ENCODE measurements at places on chromosomes 5 and 9.

DNA sequence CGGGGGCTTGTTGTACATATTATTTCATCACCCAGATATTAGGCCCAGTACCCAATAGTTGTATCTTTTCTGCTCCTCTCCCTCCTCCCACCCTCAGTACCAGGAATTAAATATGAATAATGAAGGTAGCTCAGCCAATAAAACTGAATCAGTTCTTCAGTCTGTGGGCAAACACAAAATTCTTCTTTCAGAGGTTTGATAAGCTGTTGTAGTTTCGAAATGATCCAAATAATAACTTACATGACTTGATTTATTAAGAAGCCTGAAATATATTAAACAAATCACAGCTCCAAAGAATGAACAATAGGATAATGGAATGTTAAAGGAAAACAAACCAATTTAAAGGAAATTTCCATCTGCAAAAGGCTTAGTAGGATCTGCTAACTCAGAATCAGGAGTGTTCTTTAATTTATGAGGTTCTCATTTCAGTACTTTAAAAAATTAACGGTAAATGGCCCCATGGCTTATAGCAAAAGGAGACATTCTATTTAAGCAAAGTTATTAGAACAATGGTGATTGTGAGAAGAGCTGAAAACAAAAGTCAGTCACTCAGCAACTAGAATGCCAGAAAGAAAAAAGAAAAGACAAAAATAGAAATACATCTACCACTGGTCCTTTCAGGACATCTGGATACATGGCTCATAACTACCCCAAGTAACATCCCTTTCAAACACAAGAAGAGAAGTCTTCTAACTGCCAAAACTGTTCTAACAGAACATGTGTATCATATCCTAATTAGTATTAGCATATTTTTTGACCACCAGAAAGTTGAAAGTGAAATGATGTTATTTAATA, 62.4 kb downstream of the NR3C1 start:
- DNase-seq, result no peak

GRCh38 chr9:135051316-135052038, 36.0 kb upstream of the OLFM1 start:
- DNase-seq, result no peak

GRCh38 chr5:31682025-31682424, 43.1 kb downstream of the PDZD2 start:
- no peak for DNase-seq

DNA sequence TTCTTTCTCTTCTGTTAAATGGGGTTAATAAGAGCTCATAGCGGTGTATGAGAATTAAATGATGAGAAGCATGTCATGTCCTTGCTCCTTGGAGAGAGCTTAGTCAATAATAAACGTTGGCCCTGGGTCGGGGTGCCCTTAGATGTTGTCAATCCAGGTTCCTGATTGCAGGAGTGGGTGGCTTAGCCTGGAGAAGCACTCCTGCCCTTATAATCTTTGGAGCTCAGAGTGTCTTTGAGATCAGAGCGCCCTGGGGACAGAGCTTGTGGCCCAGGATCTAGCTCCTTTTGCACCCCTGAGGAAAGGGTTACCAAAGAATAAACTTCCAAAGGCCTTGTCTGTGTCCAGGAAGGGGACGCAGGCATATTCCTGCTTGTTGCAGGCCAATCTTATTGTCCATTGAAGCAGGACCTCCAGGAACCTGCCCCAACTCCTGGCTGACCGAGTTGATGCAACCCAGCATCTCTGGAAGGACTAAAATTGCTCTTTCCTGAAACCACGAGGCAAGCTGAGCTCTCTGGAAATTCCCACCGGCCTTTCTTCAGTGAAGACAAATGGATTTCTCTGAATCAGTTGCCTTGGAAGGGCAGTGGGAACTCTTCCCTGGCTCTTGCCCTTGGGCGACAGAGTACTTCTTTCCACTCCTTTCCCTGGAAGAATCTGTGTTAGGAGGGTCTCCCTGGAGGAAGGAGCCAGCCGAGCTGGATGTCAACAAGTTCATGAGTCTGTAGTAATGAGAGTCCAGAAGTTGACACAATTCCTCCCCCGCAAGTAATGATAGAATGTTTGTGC, 6.4 kb upstream of the AMBP start:
- DNase-seq, result no peak

DNA sequence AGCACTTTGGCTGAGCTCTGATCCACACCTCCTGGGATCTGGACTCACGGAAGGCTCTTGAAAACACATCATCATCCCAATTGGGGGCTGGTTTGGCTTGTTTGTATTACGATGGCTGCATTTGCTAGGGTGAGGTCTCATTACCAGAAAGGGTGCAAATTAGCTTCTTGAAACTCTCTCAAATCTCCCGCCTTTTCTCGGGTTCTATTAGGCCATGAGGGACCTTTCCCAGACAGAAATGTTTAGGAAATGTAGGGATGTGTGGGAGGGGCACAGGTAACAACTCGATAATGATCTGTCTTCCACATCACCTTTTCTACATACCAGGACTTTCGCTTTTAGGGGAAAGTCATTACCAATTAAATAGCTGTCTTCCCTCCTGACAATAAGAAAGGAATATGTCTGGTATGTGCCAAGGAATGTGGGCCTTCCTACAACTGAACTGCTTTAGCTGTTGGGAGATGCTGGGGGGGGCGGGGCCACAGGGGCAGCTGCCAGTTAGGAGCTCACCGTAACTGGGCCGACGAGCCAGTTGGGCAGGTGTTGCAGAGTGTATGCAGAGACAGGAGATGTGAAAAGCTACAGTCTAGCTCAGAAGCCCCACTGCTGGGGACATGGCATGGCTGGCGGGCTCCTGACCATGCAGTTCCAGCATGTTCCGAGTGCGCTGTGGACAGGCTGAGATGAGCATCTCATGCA, 71.2 kb downstream of the AK8 start:
- no peak for DNase-seq

DNA sequence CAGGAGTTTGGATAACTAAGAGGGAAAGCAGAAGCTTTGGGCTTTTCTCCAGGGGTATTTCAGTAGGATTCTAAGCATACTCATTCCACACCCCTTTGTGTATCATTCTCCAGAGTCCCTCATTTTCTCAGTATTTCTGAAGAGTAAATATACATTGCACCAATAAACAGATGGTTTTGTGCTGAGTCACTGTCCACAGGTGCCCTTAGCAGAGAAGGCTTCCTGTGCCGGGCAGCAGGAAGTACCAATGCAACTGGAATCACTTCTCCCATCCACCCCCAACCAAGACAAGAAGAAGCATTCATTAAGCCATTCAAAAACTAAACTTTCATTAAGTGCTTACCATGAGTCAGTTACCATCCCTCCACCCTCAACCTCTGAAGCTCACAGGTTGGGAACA, 3.6 kb upstream of the CCNJL start:
- DNase-seq, result no peak

DNA sequence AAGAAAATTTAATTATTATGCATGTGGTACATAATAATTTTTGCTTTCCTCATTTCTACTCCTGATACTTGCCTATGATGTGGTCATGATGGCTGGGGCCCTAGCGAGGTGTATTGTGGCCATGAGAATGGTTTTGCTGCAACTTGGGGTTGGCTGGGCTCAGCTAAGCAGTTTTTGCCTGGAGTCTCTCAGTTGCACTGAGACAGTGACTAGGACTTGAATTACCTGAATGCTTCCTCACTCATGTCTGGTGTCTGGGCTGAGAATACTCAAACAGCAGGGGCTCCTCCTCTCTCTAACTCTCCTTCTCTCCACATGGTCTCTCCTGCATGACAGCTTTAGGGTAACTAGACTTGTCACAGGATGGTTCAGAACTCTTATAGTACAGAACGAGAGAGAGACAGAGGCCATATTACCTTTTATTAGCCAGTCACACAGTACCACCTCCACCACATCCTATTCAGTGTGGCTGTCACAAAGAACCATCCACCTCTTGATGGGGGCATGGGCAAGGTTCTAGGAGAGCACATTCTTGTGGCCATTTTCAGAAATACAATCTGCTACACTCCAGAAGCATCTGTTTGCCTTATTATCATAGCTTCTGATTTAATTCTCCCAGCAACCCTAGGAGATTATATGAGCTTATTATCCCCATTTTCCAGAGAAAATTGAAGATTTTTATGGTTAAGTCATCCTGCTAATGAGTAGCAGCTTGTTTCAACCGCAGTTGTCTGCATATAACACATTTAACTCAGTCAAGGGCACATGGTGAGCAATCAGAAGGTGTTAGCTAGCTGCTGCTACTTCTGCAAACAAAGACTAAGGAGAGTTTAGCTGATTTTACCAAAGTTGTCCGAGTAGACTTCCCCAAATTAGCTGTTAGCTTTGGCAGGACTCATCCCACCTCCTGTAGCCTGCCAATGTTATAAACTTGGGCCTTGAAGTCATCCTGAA, 245.1 kb downstream of the DOCK8 start:
- DNase-seq, result no peak

DNA sequence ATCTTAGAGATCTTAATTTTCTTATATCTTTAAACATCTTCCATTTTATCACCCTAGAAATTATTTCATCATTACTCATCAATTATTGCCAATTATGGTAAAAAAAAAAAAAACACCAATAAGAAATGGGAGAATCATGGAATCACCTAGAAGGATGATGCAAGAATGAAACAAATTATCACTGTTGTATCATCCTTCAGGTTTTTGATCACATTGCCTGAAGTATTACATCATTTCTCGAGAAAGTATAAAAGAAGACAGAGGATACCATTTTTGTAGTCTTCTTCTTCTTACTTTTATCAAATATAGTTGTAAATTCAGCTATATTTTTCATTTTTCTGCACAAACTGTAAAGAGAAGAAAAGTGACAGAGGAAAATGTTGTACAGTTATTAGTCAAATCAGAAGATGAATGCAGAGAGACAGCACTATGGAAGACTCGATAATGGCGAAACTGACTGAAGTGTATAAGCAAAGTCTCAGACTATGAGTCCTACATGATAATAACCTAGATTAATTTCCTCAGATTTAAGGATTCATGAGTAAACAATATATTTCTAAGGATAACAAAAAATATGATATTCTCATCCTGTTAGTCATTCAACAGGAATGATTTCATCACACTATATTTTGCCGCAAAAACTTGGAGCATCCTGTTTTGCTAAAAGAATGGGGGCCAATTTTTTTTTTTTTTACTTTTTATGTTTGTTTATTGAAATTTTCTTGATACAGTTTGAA, 5.9 kb upstream of the STC2 start:
- DNase-seq, result no peak

- DNase-seq, result no peak
These were observed 234.7 kb downstream of the HTR1A start for GRCh38 chr5:63727583-63727982.

- DNase-seq, result no peak
These were observed 166.1 kb upstream of the SEMA6A start for GRCh38 chr5:116740771-116741170.

GRCh38 chr5:115343855-115344254, 47.4 kb upstream of the CCDC112 start:
- no peak for DNase-seq

DNA sequence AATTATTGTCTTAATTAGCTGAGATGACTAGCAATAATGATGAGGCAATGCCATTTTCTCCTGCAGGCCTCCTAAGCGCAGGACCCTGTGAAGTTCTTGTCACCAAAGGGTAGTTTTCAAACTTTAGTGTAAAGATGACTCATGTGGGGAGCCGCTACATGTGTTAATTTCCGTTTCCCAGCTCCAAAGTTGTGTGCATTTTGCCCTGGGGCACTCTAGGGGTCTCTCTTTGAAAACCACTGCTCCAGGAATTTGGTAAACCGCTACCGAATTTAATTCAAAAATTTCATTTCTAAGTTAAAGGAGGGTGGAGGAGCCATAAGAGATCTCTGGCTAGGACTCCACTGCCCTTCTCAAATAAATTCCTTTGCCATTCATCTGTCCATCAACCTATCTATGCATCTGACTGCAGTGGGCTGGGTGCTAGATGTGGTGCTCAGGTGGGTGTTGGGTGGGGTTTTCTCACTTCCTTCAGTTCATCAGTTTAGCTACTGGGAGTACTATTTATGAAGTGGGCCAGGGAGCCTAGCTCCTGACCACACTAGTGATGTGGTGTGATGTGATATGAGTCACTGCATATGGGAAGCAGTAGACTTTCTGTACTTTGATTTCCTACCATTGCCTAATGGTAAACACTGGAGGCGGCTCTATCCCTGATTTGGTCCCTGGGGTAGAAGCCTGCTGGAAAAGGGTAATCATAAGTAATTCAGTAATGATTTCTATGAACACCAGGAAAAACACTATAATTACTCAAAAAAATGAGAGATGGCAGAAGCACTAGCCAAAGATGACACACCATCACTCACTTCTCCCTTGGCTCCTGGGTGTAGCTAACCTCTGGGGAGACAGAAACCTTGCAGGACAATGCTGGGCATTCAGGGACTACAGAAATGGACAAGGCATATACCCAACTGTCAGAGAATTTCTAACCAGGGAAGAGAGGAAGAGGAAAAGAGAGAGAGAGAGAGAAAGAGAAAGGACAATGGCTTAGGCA, 4.0 kb upstream of the ZSWIM6 start:
- DNase-seq, result no peak

DNA sequence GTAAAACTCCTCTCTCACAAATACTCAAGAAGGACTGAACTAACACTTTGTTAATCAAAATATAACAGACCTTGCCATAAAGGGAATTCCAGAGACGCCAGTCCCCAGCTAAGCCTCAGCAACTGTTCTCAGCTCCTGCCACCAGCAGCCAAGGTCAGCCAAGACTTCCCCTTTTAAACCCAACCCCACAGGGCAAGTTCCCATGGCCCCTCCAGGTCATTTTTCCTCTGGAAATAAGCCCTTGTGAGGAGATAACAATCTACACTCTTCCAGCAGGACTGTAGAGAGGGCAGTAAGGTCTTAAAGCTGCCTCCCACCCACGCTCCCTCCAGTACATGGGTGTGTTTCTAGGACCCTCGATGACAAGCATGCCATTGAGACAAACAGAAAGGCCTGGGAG, 78.3 kb downstream of the DPYSL3 start:
- DNase-seq, result no peak

- DNase-seq, result no peak
These were observed 21.4 kb downstream of the SLC22A4 start for GRCh38 chr5:132315529-132316067.

GRCh38 chr5:118185018-118185417, 803.3 kb downstream of the DTWD2 start:
- DNase-seq, result no peak

DNA sequence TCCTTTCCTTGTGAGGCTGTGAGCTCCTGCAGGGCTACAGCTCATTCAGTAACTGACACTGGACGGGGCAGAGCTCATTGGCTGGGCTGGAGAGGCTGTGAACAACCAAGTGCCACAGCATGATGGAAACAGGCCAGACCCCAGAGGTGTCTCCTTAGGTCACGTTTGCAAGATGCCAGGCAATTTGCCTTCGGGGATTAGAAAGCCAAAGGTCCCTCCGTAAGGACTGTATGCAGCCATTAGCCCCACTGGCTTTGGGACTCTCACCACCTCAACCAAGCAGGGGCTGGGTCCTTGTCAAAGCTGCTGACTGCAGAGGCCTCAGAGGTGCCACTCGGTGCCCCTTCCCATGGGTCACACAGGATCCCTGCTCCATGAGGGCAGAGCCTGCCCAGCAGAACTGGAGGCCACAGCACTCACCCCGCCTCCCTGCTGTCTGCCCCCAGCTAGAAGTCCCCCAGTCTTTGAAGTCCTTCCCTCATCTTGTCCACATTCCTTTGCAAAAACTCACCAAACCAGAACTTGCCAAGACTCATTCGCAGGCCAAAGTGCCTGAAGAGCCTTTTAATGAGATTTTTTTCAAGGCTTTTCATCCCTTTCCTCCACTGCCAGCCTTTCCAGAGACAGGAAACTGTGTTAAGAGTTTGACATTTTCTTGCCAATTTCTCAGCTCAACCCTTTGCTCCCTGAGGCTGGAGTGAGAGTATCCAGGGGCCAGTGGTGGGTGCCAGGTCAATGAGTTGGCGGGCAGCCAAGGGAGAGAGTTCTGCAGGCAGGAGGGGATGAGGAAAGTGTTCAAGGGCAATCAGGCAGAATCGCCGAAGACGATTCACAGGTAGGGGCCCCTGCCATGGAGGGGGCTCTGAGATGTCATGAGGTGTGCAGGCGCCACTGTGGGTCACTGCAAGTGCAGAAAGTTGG, 39.7 kb upstream of the SLC25A51 start:
- no peak for DNase-seq

All from stimulated activated CD4-positive, alpha-beta T cell treated with anti-CD3 and anti-CD28 coated beads, Interleukin-1b, Interleukin-23, amount 100 ng/mL, for 4 hours (primary cell).